ENCODE measurements at places on chromosomes 5 and 9.

- DNase-seq: no peak
These were observed 88.2 kb upstream of the CLINT1 start for GRCh38 chr5:157947156-157947555.

DNA sequence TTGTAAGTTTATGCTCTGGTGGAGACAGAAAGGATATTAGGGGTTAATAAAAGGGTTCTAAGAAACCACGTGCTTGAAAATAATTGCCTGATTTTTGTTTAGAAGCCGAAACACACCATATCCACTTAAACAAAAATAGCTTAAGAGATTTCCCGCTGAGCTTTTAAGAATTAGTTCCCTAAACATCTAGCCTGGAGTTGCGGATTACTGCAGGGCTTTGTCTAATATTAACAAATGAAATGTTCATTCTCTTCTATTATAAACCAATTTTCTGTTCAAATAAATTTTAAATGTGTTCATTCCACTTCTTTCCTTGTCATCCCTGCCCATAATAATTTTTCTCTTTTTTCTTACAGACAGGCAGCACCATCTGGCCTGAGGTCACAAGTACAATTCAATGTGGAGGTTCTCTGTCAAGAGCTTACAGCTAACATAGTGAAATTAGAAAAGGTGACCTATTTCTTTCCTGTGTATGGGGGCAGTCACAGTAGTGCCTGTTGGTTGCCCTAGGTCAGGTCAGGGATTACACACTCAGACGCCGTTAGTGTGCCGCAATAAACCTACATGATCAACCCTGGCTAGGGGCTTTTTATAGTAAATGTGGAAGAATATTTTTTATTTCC is 65.3 kb downstream of the GRAMD2B start:
- no peak for DNase-seq

DNA sequence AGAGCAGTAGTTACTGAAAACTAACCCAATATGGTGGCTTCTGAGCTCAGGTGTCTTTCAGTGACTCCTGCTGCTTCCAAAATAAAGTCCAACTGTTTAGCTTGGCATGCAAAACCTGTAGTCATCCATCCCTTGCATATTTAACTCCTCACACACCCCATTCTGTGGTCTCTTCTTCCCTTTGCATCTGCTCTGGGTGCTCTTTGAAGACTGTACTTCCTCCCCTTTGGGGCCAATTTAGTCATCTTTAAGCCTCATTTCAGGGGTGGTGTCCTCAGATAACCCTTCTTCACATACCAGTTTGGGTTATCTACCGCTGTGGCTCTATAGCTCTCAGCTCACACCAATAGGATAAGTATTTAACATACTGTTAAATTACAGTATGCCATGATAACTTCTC is 209.9 kb upstream of the DMRT1 start:
- DNase-seq: no peak

GRCh38 chr5:7978991-7979390 is 110.0 kb downstream of the MTRR start:
- DNase-seq: no peak

- no peak for DNase-seq
These were observed 5.4 kb downstream of the ACTL7B start for GRCh38 chr9:108850293-108850897.

DNA sequence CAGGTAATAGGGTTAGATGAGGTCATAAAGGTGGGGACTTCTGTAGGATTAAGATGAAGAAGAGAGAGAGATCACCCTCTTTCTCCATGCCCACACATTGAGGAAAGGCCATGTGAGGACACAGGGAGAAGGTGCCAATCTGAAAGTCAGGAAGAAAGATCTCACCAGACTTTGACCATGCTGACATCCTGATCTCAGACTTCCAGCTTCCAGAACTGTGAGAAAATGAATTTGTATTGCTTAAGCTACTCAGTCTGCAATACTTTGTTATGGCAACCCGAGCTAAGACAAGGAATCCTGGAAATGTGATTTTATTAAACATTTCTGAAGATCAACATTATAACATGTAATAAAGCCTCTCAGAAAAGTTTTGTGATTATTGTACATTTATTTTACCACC is 3.5 kb upstream of the CSNK1G3 start:
- DNase-seq: no peak

DNA sequence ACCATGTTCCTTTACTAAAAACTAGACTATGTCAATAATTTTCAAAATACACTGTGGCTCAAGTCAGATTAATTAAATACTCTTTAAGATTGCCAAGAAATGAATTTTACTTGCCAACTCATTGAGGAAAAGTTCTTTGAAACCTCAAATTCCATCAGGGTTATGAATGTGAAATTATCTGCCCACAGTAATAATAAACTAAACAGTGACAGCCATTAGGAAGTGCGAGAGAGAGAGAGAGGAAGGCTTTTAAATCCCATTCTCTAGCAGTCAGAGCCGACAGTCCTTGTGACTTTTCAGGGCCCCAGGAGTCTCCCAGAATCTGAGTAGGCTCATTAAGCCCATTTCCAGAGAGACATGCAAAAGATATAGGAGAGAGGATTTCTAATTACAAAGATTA is 236.1 kb downstream of the MARCHF11 start:
- no peak for DNase-seq

- DNase-seq: no peak
These were observed 299.1 kb upstream of the PANK3 start for GRCh38 chr5:168878135-168878745.

DNA sequence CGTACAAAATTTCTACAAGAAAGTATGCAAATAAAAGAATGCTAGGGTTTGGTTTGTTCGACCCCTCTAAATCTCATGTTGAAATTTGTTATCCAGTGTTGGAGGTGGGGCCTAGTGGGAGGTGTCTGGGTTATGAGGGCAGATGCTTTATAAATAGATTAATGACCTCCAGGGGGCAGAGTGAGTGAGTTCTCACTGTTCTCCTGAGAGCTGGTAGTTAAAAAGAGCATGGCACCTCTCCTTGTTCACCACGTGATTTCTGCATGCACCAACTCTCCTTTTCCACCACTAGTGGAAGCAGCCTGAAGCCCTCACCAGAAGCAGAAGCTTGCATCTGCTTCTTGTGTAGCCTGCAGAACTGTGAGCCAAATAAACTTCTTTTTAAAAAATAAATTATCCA is 50.4 kb upstream of the FAM170A start:
- no peak for DNase-seq

DNA sequence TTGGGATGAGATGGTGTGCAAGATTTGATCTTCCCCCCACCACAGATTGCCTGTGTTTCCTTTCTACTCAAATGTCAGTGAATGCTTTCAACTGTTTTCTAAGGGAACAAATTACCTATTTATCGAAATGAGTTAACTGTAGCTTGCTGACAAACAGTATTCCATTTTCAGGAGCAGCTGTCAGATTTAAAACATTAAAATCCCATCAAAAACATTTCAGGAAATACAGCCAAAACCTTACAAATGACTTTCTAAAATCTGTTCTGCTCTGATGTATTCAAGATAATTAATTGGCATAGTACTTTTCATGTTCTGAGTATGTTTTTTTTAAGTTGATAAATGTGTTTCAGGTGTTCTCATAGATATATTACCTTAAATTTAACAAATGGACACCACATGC is 158.0 kb upstream of the DMRTA1 start:
- DNase-seq: no peak

- no peak for DNase-seq
These were observed 4.3 kb upstream of the LRRC14B start for GRCh38 chr5:187042-187431.

DNA sequence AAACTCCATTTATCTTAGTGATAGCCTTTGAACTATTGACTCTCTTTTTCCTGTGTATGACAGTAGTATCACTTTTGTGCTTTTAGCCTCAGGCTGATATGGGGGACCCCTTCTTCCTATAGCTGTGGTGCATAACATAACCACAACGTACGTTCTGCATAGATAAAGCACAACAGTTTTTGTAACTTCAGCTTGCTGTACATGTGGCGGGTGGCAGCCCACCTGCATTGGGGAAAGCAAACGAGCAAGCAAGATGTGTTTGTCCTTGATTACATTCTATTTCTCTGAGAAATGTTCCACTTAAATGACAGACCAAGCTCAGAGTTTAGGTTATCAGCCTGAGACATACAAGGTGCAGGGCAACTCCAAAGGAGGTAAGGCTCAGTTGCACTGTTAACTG is 309.4 kb downstream of the KDM4C start:
- no peak for DNase-seq

- no peak for DNase-seq
These were observed 912.9 kb upstream of the SEMA6A start for GRCh38 chr5:117487556-117487955.

DNA sequence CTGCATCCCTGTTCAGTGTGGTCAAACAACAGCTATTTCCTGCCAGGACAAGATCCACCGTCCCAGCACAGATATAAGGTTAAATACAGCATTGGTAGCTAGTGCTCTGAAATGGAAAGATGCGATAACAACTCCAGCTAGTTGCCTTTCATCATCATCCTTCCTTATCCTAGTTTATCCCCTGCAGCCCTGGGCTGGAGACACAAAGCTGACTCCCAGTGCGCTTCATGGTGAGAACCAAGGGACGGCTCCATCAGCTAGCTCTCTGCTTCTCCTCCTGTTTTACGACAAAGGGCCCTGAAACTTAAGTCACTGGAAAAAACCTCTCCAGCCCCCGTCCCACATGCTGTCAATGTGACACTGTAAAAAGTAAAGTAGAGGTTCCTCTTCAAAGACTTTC is 37.9 kb downstream of the CDC14B start:
- no peak for DNase-seq

- no peak for DNase-seq
These were observed 3.7 kb downstream of the UGCG start for GRCh38 chr9:111900151-111900857.

DNA sequence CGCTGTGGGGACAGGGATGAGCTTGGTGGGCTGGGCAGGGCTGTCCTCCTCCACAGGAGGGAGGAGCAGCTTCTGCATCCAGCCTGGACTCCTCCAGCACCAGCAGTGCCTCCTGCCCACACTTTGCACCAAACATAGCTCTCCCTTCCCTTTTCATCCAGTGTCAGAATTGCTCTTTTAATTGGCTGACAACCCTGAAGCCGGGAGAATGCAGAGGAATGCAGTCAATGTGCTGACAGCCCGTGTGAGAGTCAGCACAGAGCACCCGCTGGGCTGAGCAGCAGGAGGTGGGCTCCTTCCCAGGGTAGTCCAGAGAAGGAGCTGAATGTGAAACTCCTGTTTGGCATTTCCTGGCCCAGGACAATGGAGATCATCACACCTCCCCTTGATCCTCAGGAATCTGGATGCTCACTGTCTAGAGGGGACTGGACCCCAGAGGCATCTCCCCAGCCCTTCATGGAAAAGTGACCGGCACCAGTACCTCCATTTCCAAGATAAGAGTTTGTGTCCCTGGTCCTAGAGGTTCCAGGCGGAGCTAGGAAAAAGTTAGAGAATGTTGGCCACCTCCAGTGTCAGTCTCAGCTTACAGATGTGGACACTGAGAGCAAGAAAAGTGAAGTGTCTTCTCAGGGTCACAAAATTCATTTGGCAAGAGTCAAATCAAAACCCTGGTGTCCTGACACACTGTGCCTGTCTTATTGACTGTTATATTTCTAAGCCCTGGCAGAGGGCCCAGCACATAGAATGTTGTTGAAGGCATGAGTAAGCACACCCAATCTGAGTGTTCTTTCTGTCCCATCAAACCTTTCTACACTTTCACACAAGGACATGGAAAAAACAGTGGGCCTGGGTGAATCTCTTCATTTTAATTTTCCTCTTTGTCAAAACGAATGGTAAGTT is 202.1 kb downstream of the SNX18 start:
- DNase-seq: no peak

- DNase-seq: no peak
These were observed 102.2 kb upstream of the DAB2 start for GRCh38 chr5:39526914-39527477.

DNA sequence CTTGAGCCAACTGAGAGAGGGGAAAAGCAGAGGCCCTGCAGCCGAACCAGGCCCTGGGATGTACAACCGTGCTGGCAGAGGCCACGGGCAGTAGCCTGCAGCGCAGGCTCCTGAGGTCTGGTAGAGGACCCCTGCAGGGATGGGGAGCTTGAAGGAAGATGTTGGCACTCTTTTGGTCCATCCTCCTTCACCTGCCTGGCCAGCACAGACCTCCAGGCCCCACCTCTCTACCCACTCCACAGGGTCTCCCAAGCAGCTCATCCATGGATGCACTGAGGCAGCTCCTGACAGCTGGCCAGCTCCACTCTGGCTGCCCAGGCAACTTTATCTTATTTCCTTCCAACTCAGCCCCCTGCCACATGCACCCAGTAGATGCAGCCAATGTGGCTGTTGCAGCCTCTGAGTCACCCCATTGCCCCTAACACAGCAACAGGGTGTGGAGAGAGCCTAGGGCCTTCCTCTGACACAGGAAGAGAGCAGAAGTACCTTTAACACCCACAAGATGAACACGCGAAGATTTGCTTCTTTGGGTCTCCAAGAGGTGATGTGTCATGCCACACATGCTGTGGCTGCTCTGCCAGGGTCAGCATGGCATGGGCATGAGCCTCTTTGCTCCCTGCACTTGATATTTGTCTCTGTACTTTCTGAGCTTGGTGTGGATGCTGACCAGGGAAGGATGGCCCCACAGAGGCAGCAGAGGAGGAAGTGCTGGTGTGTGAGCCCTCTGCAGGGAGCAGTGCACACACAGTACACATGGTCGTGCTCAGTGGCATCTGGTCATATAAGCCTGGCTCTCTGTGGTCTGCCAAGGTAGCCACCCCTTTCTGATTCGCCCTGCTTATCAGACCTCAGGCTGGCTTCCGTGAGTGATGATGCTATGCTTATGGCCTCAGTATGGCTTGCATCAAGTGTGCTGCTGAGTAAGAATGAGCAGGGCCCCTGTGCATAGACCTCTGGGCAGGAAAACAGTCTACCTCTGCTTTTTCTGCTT is 117.2 kb downstream of the NRG2 start:
- DNase-seq: no peak

DNA sequence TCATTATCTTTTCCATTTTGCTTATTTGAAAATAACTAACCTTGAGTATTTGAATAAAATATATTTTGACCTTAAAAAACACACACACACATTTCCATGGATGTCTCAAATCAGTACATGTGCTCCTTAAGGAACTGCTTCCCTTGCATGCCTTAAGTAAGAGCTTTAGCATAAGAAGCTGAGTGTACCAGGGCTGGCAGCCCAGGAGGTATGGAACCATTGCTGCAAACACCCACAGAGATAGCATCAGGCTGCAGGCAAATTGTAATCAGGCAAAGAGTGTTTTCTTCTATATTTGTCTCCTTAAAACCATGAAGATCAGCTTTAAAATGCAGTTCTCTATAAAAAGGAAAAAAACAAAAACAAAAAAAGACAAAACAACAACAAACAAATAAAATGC is 160.6 kb downstream of the PLK2 start:
- DNase-seq: no peak
